Endothelial cell (in vitro differentiated cells): ENCODE measurements at places on chromosomes 7 and 10.

GRCh38 chr7:24245362-24245761 is 38.6 kb upstream of the NPY start:
- no peak overlapping the region for H3K4me3 ChIP-seq
- H3K27me3 ChIP-seq = no peaks in the 10 kb centered on the region
- H3K4me1 ChIP-seq = no peaks in the 10 kb centered on the region
- no peaks in the 10 kb centered on the region for H3K36me3 ChIP-seq

DNA sequence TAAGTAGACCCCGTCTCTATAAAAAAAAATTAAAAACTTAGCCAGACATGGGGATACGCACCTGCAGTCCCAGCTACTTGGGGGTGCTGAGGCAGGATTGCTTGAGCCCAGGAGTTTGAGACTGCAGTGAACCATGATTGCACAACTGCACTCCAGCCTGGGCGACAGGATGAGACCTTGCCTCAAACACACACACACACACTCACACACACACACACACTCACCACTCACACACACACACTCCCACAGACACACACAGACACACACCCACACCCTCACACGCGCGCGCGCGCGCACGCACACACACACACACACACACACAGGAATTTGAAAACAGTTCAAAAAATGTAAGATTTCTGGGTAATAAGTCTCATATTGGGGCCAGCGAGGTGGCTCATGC is 8.7 kb upstream of the GRIFIN start:
- H3K27ac ChIP-seq = no peak overlapping the region
- DNase-seq = no peak
- H3K36me3 ChIP-seq = peaks cover 3% of the 10 kb centered on the region
- H3K27me3 ChIP-seq = no peaks in the 10 kb centered on the region

- no peak for DNase-seq
- H3K4me3 ChIP-seq = no peak overlapping the region
- H3K27me3 ChIP-seq = no peaks in the 10 kb centered on the region
- no peak overlapping the region for H3K27ac ChIP-seq
- no peaks in the 10 kb centered on the region for H3K36me3 ChIP-seq
- H3K4me1 ChIP-seq = no peaks in the 10 kb centered on the region
Measured at GRCh38 chr7:12162415-12163113, 48.5 kb upstream of the TMEM106B start.

DNA sequence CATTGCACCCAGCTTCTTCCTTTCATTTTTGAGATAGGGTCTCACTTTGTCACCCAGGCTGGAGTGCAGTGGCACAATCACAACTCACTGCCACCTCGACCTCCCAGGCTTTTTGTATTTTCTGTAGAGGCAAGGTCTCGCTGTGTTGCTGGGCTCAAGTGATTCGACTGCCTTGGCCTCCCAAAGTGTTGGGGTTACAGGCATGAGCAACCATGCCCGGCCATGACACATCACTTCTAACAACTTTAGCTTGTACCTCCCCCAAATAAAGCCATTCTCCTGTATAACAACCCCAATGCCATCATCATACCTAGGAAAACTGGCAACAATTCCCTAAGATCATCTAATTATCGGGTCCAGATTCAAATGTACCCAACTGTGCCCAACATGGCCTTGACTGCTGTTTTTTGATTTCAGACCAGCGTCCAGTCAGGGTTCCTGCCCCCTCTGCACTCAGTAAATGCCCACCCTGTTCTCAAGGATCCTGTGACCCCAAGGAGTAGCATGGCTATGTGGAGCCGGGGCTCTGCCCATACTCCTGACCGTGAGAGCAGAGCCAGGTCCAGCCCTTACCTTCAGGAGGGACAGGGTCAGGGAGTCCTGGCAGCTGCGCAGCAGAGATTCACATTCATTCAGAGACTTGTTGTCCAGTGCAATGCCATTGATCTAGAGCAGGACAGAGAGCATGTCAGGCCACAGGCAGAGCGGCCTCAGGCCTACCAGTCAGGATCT is 102.6 kb downstream of the DLG5 start:
- H3K27ac ChIP-seq = no peak overlapping the region
- peaks cover 19% of the 10 kb centered on the region for H3K36me3 ChIP-seq
- no peak for DNase-seq
- H3K27me3 ChIP-seq = no peaks in the 10 kb centered on the region
- no peak overlapping the region for H3K4me3 ChIP-seq
- no peaks in the 10 kb centered on the region for H3K4me1 ChIP-seq

DNA sequence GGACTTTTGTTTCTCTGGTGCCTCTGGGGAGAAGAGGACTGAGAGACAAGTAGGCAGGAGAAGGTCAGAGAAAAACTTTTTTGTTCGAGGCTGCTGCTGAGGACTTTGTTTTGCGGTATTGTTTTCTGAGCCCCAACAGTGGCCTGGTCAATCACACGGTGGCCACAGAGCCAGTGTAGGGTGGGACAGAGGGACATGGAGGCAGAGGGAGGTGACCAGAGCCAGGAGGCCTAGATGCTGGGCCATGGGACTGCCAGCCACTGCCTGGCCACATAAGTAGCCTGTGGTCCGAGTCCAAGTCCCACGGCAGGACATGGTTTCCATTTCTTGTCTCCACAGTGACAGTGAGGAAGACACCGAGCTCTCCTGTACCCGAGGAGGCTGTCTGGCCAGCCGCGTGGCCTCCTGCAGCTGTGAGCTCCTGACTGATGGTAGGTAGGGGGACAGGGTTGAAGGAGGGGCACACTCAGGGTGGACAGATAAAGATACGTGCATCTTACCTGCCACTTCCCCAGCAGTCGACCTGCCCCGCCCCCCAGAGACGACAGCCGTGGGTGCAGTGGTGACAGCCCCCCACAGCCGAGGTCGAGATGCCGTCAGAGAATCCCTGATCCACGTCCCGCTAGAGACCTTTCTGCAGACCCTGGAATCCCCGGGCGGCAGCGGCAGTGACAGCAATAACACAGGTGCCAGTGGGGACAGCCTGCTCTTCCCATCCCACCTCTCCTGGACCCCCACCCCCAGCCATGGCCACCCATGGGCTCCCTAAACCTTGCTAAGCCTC is 27.5 kb downstream of the SH2B2 start:
- H3K4me3 ChIP-seq = no peak overlapping the region
- no peaks in the 10 kb centered on the region for H3K36me3 ChIP-seq

GRCh38 chr7:143458263-143458662 is 15.0 kb downstream of the TAS2R60 start:
- no peak for DNase-seq
- H3K36me3 ChIP-seq = no peaks in the 10 kb centered on the region
- no peaks in the 10 kb centered on the region for H3K4me1 ChIP-seq
- H3K27me3 ChIP-seq = no peaks in the 10 kb centered on the region
- H3K4me3 ChIP-seq = no peak overlapping the region

- peaks cover 22% of the 10 kb centered on the region for H3K36me3 ChIP-seq
- H3K27me3 ChIP-seq = peaks cover 4% of the 10 kb centered on the region
Measured at GRCh38 chr7:29919790-29920189, 69.8 kb downstream of the SCRN1 start.

- H3K36me3 ChIP-seq = peaks cover 8% of the 10 kb centered on the region
- peaks cover 3% of the 10 kb centered on the region for H3K27me3 ChIP-seq
- H3K4me1 ChIP-seq = peaks cover 55% of the 10 kb centered on the region
- no peak overlapping the region for H3K4me3 ChIP-seq
Measured at GRCh38 chr10:87925570-87925969, 62.1 kb downstream of the PTEN start.

- no peak overlapping the region for H3K4me3 ChIP-seq
- no peaks in the 10 kb centered on the region for H3K27me3 ChIP-seq
- H3K27ac ChIP-seq = no peak overlapping the region
Measured at GRCh38 chr7:117014673-117015133, 61.4 kb downstream of the ST7 start.

DNA sequence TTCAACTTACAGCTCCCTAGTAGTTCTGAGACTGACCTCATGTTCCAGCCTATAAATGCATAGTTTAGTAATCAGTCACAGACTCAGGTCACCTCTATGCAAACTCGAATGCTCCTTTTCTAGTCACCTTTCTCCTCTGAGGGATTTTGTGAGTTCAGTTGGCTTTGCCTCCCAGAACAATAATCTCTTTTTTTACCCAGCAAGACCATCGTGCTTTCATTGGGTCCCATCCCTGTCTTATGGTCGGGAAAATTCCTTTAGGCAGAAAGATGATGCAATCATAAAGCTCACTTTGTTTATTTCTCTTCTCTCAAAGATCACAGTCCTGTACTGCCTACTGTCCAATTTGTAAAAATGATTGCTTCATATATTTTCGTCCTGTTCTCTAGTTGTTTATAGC is 38.4 kb downstream of the TWIST1 start:
- H3K36me3 ChIP-seq = no peaks in the 10 kb centered on the region
- no peak overlapping the region for H3K27ac ChIP-seq
- no peaks in the 10 kb centered on the region for H3K4me1 ChIP-seq
- no peaks in the 10 kb centered on the region for H3K27me3 ChIP-seq
- no peak overlapping the region for H3K4me3 ChIP-seq
- no peak for DNase-seq

DNA sequence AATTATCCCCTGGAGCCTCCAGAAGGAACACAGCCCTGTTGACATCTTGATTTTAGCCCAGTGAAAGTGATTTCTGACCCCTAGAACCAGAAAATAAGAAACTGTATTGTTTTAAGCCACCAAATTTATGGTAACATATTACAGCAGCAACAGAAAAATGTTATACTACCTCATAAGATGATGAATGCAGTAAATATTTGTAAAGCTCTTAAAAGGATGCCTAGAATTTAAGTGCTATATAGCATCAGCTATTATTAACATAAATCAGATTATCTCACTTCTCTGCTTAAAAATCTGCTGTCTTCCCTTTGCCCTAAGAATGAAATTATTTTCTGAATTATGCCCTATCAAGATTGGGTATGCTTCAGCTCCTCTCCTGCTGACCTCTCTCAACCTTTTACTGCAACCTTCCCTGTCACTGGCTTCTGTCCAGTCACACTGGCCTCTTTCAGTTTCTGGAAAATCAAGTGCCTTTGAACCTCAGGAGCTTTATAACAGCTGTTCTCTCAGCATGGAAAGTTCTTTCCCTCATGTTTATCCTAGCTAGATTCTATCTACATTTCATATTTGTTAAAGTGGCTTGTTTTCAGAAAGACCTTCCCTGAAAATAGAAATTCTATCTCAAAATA is 78.9 kb downstream of the GPR37 start:
- peaks cover 1% of the 10 kb centered on the region for H3K27me3 ChIP-seq
- DNase-seq = no peak

DNA sequence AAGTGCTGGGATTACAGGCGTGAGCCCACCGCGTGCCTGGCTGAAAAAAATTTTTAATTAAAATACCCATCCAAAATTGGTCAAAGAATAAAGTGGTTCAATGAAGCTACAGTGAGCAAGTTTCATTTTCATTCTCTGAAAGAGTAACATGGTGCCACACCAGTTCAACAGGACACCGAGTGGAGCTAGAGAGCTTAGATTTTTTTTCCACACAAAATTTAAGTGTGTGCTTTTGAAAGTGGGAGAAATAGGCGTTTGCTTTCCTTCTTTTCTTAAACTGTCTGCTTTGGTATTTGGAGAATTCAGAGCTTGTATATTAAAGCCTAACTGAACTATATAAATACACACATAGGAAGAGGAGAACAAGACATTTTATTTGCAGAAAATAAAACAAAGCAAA is 43.4 kb downstream of the BPGM start:
- H3K27ac ChIP-seq = no peak overlapping the region
- H3K36me3 ChIP-seq = no peaks in the 10 kb centered on the region
- H3K4me1 ChIP-seq = peaks cover 11% of the 10 kb centered on the region

- no peak overlapping the region for H3K4me3 ChIP-seq
- no peak overlapping the region for H3K27ac ChIP-seq
- no peaks in the 10 kb centered on the region for H3K4me1 ChIP-seq
- no peak for DNase-seq
Measured at GRCh38 chr7:9507290-9507689, 1073.9 kb downstream of the NXPH1 start.

- peaks cover 2% of the 10 kb centered on the region for H3K4me1 ChIP-seq
- H3K27me3 ChIP-seq = peaks cover 3% of the 10 kb centered on the region
- no peak overlapping the region for H3K27ac ChIP-seq
Measured at GRCh38 chr10:1594372-1595241, 142.7 kb downstream of the ADARB2 start.

GRCh38 chr7:43037531-43037930 is 74.9 kb upstream of the HECW1 start:
- no peaks in the 10 kb centered on the region for H3K27me3 ChIP-seq
- no peak overlapping the region for H3K27ac ChIP-seq
- no peaks in the 10 kb centered on the region for H3K4me1 ChIP-seq
- no peak overlapping the region for H3K4me3 ChIP-seq
- H3K36me3 ChIP-seq = no peaks in the 10 kb centered on the region

DNA sequence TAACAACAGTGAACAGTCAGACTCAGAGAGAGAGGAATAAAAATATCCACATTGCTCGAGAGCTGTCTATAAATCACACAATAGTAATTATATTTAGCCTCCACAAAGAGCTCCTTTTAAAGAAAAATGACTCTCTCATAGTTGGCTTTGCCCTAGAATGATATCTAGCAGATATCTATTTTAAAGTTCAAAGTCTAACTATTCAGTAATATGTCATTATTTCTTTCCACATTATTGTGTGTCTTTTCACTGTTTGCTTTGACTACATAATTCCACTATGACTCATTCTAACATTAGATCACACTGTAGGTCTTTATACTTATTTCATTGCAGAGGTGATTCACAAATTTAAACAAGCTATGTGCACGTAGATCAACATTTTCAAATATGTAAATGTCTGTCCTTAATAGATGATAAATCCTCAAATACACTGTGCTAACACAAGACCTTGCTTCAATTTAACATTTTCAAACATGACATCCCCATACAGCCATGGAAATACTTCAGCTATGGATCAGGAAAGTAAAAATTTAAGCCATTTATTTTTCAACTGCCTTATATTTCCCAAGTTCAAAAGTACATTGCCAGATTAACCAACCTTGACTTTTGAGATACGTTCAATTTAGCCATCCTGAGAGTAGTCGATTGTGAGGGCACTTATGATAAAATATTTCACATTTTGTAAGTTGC is 99.9 kb upstream of the AKR1E2 start:
- no peak overlapping the region for H3K4me3 ChIP-seq
- no peaks in the 10 kb centered on the region for H3K36me3 ChIP-seq
- no peaks in the 10 kb centered on the region for H3K4me1 ChIP-seq
- H3K27me3 ChIP-seq = no peaks in the 10 kb centered on the region

DNA sequence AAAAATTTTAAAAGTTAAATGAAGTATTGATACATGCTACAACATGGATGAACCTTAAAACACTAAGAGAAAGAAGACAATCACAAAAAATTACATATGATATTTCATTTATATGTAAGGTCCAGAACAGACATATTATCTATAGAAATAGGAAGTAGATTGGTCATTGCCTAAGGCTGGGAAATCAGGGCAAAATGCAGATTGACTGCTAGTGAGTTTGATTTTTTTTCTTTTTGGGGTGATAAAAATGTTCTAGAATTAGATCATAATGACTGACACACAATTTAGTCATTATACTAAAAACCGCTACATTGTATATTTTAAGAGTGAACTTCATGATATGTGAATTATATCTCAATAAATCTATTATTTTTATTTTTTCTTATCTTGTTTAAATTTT is 88.3 kb downstream of the CPEB3 start:
- no peak overlapping the region for H3K4me3 ChIP-seq
- no peak for DNase-seq
- no peaks in the 10 kb centered on the region for H3K27me3 ChIP-seq
